CD4-positive, alpha-beta memory T cell (primary cell): ENCODE measurements at places on chromosomes 3 and 15. TPM values are rescaled to one million over a fixed set of nuclear protein-coding genes. Genes with fewer than 3 reads are reported as not detected.
A peak's percentile ranks its signal among the peaks of the same experiment; 100 is the strongest.

Gene SLC9C1
- not detected for total RNA-seq

Gene CYP1A1
- total RNA-seq = 0.11 TPM

Gene CCDC12
- 59.4 TPM for total RNA-seq

DNA sequence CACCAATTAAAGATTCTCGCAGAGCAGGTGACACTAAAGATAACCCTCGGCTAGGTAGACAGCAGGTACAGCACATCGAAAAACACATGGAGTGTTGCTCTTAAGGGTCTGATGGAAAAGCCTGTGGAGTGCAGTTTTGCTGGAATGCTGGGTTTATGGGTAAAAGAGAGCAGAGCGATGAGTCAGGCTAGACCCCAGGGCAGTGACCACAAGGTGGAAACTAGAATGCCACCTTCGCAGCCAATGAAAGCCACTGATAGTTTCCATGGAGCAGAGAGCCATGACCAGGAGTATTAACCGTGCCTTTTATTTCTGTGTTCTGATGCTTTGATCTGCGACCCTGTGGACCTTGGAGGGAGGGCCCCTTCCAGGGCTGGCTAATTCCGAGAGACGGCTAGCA lies 149.8 kb downstream of the GABRB3 start:
- H3K36me3 ChIP-seq = no peaks in the 10 kb centered on the region
- H3K4me3 ChIP-seq = no peak overlapping the region
- DNase-seq = no peak
- no peak overlapping the region for H3K27ac ChIP-seq
- no peaks in the 10 kb centered on the region for H3K4me1 ChIP-seq

DNA sequence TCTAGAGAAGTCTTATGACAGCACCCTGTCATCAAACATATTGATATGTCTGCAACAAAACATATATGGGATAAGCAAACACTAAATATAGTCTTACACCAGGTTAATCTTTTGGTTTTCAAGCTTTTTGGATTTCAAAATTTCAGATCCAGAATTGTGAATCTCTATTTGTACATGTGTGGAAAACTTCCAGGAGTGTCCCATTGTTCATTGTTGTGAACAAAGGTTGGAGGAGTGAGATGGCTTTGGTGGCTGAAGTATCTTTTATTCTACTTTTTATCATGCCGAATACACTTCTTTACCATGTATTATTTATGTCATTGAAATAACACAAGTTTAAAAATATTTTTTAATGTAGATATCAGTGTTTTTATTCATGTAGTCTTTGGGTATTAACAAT lies 5.9 kb upstream of the FHIT start:
- no peak overlapping the region for H3K27ac ChIP-seq
- no peaks in the 10 kb centered on the region for H3K4me1 ChIP-seq
- H3K36me3 ChIP-seq = no peaks in the 10 kb centered on the region
- no peak for DNase-seq
- H3K4me3 ChIP-seq = no peak overlapping the region

DNA sequence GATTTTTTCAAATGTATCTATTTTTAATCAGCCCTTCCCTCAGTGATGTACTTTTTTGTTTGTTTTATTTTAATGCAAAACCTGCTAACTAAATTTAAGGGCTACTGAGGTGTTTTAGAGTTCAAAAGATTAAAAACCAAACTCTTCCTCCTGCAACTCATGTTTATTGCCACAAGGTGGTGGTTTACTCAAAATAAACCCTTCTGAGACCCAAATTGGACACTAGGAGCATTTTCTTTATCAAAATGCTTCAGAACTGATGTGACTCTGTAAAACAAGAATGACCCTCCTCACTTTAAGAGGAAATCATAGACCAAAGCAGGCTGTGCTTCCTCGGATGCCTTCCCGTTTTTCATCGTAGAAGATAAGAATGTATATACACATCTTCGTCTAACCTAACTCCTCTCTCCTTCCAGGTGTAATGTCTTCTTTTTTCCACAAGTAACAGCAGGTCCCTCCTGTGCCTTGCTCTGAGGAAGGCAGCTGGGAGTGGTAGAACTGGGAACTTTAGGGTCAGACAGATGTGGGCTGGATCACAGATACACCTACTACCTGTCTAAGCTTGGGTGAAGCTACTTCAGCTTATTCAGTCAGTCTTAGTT lies 2.9 kb upstream of the NME9 start:
- no peak for DNase-seq
- no peak overlapping the region for H3K27ac ChIP-seq
- H3K4me3 ChIP-seq = no peak overlapping the region
- H3K4me1 ChIP-seq = peaks cover 8% of the 10 kb centered on the region

DNA sequence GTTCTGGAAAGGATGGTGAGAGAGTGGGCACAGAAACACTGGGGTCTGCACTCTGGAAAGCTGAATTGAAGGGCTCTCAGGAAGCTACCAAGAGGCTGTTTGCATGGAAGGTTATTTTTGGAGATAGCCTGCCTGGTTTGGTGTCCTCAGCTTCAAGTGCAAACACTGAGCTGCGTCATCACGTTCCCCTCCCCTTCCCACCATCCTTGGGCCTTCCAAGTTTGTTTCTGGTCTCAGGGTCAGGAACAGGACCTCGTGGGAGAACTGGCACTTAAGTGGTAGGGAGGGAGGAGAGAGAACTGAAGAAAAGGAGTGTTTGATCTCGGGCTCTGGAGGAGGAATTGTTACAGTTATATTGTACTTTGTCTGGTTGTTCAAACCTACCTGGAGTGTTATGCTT lies 10.6 kb downstream of the ST6GAL1 start:
- peaks cover 38% of the 10 kb centered on the region for H3K4me1 ChIP-seq
- H3K4me3 ChIP-seq = no peak overlapping the region
- H3K36me3 ChIP-seq = peaks cover 18% of the 10 kb centered on the region

DNA sequence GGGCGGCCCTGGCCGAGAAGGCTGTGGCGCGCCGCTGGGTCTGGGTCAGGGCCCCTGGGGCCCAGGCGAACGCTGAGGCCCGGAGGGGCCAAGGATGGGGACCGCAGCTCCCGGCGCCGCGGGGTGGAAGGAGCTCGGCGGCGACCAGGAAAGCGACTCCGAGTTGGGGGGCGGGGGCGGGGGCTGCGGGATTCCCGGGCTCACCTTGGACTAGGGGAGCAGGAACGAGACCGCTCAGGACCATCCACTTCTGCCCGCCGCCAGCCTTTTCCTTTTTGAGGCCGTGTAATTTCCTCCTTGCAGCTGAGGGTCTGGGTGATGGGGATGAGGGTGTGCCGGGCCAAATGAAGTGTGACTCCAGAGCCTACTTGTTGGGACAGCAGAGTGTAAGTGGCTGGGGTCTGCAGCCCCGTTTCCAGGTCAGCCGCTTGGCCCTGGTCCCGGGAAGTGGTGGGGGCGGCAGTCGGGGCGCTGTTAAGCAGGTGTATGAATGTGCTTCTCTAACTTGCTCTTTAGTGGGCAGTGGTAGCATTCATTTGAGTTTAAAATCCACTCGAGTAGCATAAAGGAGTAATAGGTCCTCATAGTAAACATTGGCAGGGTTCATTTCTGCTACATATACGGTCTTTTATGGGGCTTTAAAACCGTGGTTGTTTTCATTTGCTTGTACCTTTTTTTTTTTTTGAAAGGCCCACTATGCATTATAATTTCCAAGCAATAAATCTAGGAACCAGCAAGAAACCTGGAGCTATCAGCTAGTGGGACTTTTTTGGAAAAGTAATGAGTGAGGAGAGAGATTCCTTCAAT lies 717 bp downstream of the PXK start:
- no peaks in the 10 kb centered on the region for H3K27me3 ChIP-seq
- H3K36me3 ChIP-seq = no peaks in the 10 kb centered on the region
- H3K27ac ChIP-seq = peak overlapping the region; percentile 56
- peak; percentile 20 for DNase-seq
- H3K4me1 ChIP-seq = peaks cover 30% of the 10 kb centered on the region

DNA sequence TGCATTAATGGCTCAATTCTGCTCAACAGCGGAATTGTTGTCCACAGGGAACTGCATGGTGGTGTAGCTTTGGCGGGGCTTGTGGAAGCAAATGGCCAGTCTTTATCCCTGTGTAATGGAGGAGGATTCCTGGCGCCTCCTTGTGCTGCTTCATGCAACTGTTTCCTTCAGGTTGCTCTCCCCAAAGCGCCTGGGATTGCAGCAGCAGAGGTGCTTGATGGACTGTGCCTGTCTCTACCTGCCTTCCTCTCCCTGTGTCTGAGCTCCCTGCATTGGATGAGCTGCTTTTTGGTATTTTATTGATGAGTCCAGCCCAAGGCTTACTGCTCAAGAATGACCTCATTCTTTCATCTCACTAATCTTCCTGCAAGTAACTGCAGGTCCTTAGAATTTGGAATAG lies 72.9 kb upstream of the NDN start:
- H3K27ac ChIP-seq = no peak overlapping the region
- H3K4me3 ChIP-seq = no peak overlapping the region
- H3K27me3 ChIP-seq = no peaks in the 10 kb centered on the region
- no peak for DNase-seq

DNA sequence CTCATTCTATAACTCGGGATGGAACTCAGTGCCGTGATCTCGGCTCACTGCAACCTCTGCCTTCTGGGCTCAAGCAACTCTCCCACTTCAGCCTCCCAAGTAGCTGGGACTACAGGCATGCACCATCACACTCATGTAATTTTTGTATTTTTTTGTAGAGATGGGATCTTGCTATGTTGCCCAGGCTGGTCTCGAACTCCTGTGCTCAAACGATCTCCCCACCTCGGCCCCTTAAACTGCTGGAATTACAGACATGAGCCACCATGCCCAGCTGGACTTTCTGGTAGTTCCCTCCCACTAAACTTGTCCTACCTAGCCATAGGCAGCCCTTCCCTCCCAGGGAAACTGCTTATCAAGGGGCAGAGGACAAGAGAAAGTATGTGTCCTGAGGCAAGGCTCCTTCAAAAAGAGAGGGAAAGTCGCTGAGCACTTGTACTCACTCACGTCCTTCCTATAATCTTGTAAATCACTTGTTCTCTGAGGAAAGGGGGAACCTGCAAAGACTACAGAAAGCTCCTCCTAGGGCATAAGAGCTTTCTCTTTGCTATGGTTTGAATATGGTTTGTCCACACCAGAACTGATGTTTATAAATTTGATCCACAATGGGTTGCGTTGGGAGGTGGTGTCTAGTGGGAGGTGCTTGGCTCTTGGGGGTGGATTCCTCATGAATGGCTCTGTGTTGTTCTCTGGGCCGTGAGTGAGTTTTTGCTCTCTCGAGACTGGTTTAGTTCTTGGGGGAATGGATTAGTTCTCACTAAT lies 13.6 kb upstream of the TBL1XR1 start:
- no peak for DNase-seq
- H3K36me3 ChIP-seq = no peaks in the 10 kb centered on the region
- H3K4me1 ChIP-seq = no peaks in the 10 kb centered on the region
- no peak overlapping the region for H3K27ac ChIP-seq
- H3K4me3 ChIP-seq = no peak overlapping the region

- no peak overlapping the region for H3K27ac ChIP-seq
- H3K4me3 ChIP-seq = no peak overlapping the region
- no peaks in the 10 kb centered on the region for H3K27me3 ChIP-seq
- no peaks in the 10 kb centered on the region for H3K36me3 ChIP-seq
- DNase-seq = no peak
Measured at GRCh38 chr3:41404582-41404981, 205.3 kb downstream of the CTNNB1 start.

DNA sequence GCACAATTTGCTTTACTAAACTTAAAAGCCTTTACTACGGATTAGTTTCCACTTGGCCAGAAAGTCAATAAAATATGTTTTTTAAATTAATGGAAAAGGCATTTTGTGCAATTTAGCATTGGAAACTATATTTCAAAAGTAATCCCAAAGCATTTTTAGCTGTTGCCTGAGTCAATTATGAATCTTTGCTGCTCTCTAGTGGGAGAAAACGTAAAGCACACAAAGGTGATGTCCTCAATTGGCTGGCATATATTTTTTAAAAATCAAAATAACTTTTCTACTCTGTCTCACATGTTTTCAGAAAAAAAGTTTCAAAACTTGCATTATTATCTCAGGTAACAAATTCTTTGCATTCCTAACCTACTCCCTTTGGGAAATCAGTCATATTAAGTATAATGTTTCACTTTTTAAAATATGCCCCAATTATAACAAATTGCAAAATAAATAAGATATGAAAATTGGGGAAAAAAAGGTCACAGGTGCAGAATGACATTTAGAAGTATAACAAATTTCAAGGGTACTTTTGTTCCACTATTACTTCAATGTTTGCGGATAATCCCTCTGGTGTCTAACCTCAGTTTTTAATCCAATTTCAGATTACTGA lies 47.2 kb upstream of the TEX55 start:
- no peak for DNase-seq
- H3K4me1 ChIP-seq = no peaks in the 10 kb centered on the region
- H3K36me3 ChIP-seq = no peaks in the 10 kb centered on the region
- no peak overlapping the region for H3K4me3 ChIP-seq
- no peaks in the 10 kb centered on the region for H3K27me3 ChIP-seq

GRCh38 chr15:57867970-57868798 lies 161.7 kb downstream of the POLR2M start:
- H3K4me3 ChIP-seq = no peak overlapping the region
- peaks cover 14% of the 10 kb centered on the region for H3K27me3 ChIP-seq
- H3K4me1 ChIP-seq = no peaks in the 10 kb centered on the region
- no peaks in the 10 kb centered on the region for H3K36me3 ChIP-seq
- H3K27ac ChIP-seq = no peak overlapping the region

DNA sequence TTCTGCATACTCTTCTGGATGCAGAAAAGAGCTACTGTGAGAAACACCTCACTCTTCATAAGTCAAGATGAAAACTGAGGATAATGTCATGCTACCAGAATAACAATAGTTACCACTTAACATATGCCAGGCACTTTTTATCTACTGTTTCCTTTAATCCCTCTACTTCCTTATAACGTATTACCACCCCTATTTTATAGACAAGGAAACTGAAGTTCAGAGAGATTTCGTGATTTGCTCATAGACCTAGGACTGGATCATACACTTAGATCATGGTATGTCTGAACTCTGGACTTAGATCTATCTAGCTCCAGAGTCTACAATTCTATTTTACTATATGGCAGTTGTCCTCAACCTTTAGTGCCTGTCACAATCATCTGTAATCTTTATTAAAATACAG lies 155.7 kb upstream of the TSPAN3 start:
- no peaks in the 10 kb centered on the region for H3K27me3 ChIP-seq
- H3K4me3 ChIP-seq = no peak overlapping the region
- no peak overlapping the region for H3K27ac ChIP-seq
- no peaks in the 10 kb centered on the region for H3K36me3 ChIP-seq
- no peak for DNase-seq

DNA sequence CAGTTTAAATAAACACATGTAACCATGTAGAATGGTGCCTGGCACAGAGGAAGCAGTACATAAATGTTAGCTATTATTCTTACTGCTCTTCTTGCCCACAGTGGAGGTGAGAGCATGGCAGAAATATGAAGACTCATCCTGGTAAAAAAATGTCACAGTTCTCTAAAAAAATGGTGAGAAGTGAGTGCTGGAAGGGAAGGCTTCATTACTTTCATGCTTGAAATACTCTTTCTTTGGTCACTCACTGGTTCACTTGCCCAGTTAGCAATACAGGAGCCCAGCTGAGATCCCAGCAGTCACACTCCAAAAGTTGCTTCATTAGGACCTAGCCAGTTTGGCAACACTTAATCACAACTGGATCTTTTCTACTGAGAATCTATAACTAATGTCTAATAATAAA lies 1017.2 kb downstream of the TUSC7 start:
- H3K27ac ChIP-seq = no peak overlapping the region
- no peak for DNase-seq
- H3K36me3 ChIP-seq = no peaks in the 10 kb centered on the region
- no peaks in the 10 kb centered on the region for H3K4me1 ChIP-seq
- no peak overlapping the region for H3K4me3 ChIP-seq

GRCh38 chr15:90557186-90558084 lies 27.7 kb downstream of the CRTC3 start:
- no peaks in the 10 kb centered on the region for H3K27me3 ChIP-seq
- no peak overlapping the region for H3K27ac ChIP-seq
- no peak overlapping the region for H3K4me3 ChIP-seq
- no peak for DNase-seq
